ENCODE measurements at places on chromosomes 13 and 19. TPM values are rescaled to one million over a fixed set of nuclear protein-coding genes. Genes with fewer than 3 reads are reported as not detected.
A peak's percentile ranks its signal among the peaks of the same experiment; 100 is the strongest.

The DCT gene
- total RNA-seq, result 1.1 TPM

The ABCA7 gene
- 232 TPM for total RNA-seq

The GARIN5A gene
- 0.94 TPM for total RNA-seq

- no peak for DNase-seq
Measured at GRCh38 chr13:44211704-44212346, 161.8 kb upstream of the SERP2 start.

- no peak for DNase-seq
Measured at GRCh38 chr19:53311044-53311443, 22.5 kb upstream of the ZNF845 start.

The SIGLEC14 gene
- 0.33 TPM for total RNA-seq

GRCh38 chr13:25502031-25502430 lies 130.3 kb downstream of the ATP8A2 start:
- no peak for DNase-seq

DNA sequence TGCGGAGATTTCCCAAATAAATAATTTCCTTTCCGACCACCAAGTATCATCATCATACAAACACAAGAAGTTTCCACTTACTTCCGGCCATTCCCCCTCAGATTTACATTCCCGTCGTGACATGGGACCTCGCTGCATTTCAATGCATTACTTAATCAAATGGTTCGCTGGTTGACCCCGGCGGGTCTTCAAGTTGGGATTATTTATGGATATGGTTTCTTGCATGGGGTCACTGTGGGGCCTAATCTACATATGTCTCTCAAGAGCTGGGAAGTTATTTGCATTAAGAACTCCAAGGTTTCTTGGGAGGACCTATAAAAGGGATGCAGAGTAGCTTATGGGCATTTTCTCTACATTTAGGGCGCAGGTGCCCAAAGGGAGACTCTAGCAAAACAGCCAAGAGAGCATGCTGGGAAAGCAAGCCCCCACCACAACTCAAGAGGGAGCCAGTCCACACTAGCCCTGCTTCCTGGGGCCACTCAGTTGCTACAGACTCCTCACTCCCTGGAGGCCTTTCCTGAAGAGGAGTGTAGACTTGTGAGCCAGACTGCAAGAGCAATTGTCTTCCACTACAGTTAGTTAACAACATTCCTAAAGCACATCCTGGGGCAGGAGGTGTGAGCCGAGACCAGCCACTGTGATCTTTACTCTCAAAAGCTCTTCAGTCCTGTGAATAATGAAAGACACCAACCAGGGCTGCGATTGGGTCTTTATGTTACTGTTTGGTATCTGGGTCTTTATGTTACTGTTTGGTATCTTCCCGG lies 125.3 kb downstream of the KATNAL1 start:
- DNase-seq, result no peak

- peak; percentile 60 for DNase-seq
Measured at GRCh38 chr19:14556662-14557188, 15.1 kb downstream of the NDUFB7 start.

GRCh38 chr13:75961911-75962310 lies 325.8 kb downstream of the LMO7 start:
- no peak for DNase-seq

DNA sequence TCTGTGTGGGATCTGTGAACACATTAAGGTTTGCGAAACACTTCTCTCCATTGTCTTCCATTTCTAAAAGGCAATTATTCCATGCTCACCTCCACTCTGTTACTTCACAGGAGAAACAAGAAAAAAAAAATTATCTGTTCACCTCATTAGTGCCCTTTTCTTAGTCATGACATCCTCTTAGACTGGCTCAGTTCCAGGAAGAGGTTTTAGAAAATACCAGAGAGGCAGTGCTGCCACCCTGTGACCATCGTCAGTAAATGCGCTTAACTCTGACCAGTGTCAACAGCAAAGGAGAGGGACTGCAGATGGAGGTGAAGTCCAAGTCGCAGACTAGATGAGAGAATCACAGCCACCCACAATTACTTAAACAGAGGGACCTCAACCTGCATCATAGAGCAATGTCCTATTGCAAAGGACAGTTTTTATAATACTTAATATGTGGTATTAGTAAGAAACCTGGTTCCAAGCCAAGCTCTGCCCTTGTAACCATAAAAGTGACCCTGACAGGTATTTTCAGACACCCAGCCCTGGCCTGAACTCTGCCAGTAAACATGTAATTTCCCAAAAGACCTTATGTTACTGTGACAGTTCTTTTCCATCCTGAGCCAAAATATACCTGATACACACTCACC lies 19.4 kb downstream of the CEACAM21 start:
- peak; percentile 64 for DNase-seq

GRCh38 chr13:25440061-25440460 lies 68.3 kb downstream of the ATP8A2 start:
- no peak for DNase-seq

GRCh38 chr19:27647423-27647822 lies 1565.5 kb downstream of the UQCRFS1 start:
- no peak for DNase-seq

The TNFSF11 gene
- total RNA-seq, result not detected

DNA sequence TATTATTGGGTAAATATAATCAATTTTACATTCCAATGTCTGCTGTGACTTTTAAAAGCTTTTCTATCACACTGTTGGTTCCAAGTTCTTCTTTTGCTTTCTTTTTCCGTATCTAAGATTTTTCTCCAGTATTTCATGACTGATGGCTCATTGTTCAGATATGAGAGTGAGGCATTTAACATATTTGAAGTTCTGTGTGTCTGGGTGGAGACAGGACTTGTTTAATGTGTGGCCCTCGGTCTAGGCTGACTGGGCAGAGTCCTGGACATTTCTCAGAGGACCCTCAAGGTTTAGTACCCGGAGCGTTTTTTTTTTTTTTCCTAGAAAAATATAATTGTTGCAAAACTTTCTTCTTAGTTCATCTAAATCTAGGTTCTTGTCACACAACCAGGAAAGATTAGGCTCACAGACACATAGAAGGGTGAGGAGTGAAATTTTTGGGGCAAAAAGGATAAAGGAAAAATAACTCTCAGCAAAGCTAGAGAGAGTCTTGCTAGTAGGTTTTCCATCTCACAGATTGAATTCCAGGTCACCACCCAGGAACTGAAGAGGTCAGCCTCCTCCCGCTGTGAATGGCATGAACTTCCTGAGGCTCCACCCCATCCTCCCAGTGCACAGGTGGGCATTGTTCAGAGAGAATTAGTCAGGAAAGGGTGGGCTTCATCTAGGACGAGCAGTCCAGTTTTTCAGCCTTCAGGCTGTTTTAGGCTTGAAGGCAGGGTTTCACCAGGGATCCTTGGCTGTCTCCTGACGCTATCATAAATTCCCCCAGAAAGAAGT lies 1002.4 kb upstream of the PCDH9 start:
- DNase-seq, result no peak

- DNase-seq, result no peak
Measured at GRCh38 chr13:101231751-101232428, 184.4 kb downstream of the NALCN start.

- no peak for DNase-seq
Measured at GRCh38 chr13:27371932-27372331, 52.5 kb upstream of the GTF3A start.

GRCh38 chr13:110714797-110715394 lies 1.4 kb downstream of the ING1 start:
- DNase-seq, result peak; percentile 30

The KIR2DL1 gene
- total RNA-seq, result not detected

GRCh38 chr19:1062387-1063029 lies 4.5 kb upstream of the ARHGAP45 start:
- no peak for DNase-seq
